Esophagus squamous epithelium (tissue), 5 donors: ENCODE measurements at places on chromosomes 6 and 20.

GRCh38 chr6:26250698-26251044, 114.3 kb upstream of the BTN3A2 start:
- DNase-seq = no peak

- DNase-seq = no peak
Observed at GRCh38 chr6:136823128-136823660, 802 bp downstream of the PEX7 start.

GRCh38 chr6:28910901-28911690, 12.7 kb downstream of the TRIM27 start:
- no peak for DNase-seq

DNA sequence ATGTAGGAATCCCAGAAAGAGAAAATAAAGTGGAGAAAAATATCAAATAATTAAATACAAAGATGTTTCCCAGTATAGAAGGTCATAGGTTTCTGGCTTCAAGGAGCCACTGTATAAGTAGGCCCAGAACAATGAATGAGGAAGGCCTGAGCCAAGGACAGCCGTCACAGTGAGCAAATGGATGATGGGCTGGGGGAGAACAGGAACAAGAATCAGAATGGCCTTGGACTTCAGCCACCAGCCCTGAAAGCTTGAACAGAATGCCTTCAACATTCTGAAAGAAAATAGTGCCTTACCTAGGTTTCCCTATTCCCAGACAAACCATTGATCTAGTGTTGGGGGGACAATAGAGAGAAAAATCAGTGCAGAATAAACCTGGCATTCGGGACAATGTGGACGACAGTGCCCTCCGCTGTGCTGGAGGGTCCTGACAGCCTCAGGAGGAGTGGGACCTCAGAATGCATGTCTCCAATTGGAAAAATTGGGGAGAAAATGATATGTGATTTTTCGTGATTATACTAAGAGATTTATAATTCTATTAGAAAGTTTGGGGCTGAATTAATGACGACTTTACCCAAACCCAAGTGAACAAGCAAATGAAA, 333.9 kb upstream of the AGPAT4 start:
- DNase-seq = no peak

DNA sequence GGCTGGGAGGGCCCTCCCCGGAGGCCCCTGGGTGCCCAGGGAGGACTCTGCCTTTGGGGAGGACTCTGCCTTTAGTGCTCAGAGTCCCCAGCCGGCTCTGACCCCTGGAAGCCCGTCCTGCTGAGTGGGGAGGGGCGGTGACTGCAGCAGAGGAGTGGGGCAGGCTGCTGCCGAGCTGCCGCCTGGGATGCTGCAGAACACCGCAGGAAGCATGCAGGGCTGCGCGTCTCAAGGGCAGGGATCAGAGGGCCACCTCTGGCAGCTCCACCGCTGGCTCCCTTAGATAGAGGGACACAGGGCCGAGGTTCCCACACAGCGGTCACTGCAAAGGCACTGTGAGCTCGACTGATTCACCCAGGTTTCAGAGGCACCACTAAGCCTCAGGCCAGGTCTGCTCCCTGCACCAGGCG, 82.2 kb upstream of the GATA5 start:
- DNase-seq = no peak

DNA sequence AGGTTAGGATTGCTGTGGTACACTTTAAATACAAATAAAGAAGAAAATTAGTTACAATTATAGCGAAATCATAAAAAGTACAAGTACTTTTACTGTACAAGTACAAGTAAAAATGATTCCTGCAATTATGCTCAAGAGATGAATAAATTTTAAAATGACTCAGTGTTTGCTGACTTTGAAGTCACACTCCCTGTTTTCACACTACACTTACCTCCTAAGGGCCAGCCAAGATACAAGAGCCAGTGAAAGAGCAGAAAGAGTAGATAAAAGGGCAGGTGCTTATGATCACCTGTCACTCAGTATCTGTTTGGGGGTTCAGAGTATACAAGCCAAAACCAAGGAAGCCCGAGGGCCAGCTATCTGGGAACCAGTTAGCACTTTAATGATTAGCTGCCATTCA, 41.0 kb upstream of the COL21A1 start:
- no peak for DNase-seq

DNA sequence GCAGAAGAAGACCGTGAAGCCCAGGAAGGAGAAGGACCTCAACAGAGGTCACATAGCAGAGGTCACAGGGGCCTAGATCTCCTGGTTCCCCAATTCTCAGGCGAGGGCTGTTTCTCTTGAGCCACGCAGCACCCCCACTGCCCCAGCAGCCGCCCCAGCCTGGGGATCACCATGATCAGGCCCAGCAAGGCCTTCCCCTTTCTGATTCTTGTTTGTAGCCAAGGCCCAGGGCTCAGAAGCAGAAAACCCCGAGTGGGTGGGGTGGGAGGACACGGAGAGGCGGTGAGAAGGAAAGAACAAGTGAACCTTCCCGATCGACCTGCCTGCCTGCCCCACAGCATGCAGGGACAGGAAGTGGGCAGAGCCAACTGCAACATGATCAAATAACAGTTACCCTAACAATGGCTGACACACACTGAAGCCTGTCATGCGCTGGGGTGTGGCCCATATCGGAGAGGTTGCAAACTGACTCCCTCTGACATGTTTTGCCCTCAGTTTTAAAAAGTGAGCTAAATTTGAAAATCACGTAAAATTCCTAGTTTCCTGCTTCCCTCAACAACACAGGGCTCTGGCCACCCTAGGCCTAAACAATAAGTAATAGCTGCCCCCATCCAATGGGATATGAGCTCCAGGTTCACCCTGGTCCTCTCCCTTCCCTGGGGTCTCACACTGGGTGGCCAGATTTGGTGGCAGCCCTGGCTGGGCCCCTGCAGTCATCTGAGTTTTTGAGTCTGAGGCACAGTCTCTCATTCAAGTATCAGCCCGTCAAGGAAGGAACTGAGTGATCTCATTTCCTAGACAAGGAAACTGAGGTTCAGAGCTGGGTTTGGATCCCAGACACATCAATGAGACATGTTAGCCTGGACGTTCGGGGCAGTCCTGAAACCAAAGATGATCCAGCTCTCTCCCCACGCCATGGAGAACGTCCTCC, 6.5 kb downstream of the PEDS1 start:
- DNase-seq = no peak

DNA sequence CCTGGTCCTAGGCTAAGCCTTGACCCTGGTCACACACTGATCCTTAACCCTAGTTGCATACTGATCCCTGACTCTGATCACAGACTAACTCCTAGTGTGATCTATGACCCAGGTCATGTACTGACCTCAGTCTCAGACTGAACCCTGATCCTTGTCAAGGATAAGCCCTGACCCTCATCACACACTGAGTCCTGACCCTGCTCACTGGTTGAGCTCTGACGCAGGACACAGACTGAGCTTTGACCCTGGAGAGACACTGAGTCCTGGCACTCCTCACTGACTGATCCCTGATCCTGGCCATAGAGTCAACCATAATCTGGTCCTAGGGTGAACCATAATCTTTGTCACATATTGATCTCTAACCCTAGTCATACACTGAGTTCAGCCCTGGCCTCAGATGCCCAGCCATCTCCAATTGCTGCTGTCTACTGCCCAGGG, 37.9 kb downstream of the KCNB1 start:
- DNase-seq = no peak

- DNase-seq = no peak
Observed at GRCh38 chr20:56430957-56431356, 18.9 kb downstream of the CASS4 start.

GRCh38 chr6:94045099-94045829, 625.9 kb upstream of the EPHA7 start:
- no peak for DNase-seq

- DNase-seq = no peak
Observed at GRCh38 chr6:19713411-19713810, 123.8 kb upstream of the ID4 start.

GRCh38 chr6:33700391-33701050, 11.0 kb downstream of the UQCC2 start:
- no peak for DNase-seq

- DNase-seq = no peak
Observed at GRCh38 chr6:52304983-52305390, 20.4 kb upstream of the MCM3 start.

- no peak for DNase-seq
Observed at GRCh38 chr6:129551486-129551885, 158.5 kb downstream of the ARHGAP18 start.

GRCh38 chr6:82568290-82568993, 204.8 kb downstream of the TPBG start:
- DNase-seq = no peak

GRCh38 chr20:48626938-48627736, 200.7 kb downstream of the PREX1 start:
- DNase-seq = no peak

DNA sequence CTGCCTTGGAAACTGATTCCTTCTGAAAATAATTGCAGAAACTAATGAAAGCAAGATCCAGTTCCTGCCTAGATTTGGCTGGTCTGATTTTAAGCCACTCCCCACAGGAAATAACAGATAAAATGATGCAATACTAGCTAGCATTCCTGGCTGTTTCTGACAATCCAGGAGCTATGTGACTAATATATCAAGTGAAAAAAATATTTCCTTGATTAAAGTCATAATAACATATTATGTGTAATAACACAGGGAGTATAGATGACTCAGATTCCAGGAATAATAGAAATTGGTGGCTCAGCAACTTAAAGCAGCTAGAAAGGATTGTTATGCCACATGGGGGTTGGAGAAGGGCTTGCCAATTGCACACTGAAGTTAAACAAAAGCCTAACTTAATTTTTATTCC, 182.7 kb upstream of the SALL4 start:
- DNase-seq = no peak

- DNase-seq = no peak
Observed at GRCh38 chr6:104522533-104522932, 337.2 kb downstream of the HACE1 start.

GRCh38 chr20:57223648-57224489, 42.6 kb downstream of the BMP7 start:
- no peak for DNase-seq

- no peak for DNase-seq
Observed at GRCh38 chr6:17156112-17156921, 54.5 kb downstream of the STMND1 start.

- no peak for DNase-seq
Observed at GRCh38 chr6:33377171-33377570, 14.5 kb upstream of the KIFC1 start.

DNA sequence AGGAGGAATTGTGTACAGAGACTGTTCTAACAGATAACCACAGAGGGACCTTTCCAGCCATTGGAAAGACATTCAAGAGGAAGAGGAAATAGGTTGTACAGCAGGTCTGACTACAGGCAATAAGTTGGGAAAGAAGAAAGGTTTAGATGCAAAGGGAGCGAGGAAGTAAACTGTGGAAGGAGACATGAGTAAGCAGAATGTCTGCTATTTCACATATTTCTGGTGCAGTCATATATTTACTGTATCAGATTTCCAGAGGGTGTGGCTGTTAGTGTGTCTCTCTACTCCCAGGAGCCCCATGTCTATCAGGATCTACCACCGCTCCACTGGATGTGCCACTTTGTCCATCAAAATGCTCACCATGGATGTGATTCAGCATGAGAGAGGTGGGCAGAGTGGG, 25.9 kb downstream of the MRS2 start:
- DNase-seq = no peak

- DNase-seq = no peak
Observed at GRCh38 chr20:57772349-57772964, 62.6 kb upstream of the PMEPA1 start.

DNA sequence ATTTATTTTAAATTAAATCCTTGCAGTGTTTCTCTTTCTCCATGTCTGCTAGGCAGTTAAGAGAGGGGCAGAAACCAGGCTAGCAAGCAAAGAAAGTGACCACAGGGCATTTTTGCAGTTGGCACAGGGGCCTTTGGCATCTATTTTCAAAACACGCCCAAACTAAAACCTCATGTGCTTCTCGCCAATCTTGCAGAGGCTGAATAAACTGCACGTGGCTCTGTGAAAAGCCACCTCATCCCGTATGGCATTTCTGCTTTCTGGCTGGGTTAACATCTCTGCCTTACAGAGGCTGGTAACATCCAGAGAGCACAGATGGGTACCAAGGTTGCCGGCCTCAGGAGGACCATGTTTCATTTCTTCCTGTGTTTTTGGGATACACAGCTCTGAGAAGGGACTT, 54.6 kb downstream of the GJA10 start:
- no peak for DNase-seq

GRCh38 chr6:131652472-131652871, 15.4 kb downstream of the ENPP3 start:
- DNase-seq = no peak

DNA sequence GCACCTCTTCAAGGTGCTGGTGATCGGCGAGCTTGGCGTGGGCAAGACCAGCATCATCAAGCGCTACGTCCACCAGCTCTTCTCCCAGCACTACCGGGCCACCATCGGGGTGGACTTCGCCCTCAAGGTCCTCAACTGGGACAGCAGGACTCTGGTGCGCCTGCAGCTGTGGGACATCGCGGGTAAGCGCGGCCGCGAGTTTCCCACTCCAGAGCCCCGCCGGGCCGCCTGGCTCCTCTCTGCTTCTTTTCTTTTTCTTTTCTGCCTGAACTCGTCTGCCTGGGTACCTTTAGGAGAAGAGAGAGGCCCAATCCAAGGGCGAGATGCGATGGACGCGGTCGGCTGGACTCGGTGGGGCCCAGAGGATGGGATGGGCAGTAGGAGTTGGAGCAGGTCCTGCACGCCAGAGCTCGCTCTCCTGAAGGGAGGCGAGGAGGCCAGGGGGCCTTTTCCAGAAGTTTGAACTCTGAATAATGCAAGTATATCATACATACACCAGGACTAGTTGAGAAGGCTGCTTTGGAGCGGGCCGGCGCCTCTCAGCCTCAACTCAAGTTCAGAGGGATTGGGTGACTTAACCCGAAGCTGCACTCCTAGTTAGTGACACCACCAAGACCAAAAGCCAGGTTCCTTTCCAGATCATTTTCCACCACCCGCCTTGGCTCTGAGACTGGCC, 445 bp downstream of the RAB32 start:
- no peak for DNase-seq

- DNase-seq = no peak
Observed at GRCh38 chr6:153503810-153504209, 372.7 kb upstream of the RGS17 start.

DNA sequence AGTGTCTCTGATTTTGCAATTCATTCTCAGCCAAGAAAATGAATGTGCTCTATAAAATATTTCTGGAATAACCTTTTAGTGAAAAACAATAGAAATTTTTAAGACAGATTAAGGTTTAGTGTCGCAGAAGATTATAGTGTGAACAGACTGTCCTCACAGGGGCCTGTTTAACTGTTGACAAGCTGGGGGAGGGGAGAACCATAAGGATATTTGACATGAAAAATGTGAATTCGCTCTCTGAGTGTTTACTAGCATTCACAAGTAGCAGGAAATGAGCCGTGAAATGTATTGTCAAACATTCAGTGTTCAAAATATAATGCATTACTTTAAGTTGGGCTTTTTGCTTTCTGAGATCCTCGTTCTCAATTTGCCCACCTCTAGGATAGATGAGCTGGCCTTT, 134.8 kb upstream of the TSHZ2 start:
- no peak for DNase-seq

- no peak for DNase-seq
Observed at GRCh38 chr6:32369660-32370059, 2.0 kb downstream of the TSBP1 start.

GRCh38 chr6:132205946-132206345, 195.3 kb downstream of the MOXD1 start:
- DNase-seq = no peak

GRCh38 chr20:49657118-49657901, 56.4 kb downstream of the B4GALT5 start:
- no peak for DNase-seq
